ENCODE measurements at places on chromosomes 6 and 20.

DNA sequence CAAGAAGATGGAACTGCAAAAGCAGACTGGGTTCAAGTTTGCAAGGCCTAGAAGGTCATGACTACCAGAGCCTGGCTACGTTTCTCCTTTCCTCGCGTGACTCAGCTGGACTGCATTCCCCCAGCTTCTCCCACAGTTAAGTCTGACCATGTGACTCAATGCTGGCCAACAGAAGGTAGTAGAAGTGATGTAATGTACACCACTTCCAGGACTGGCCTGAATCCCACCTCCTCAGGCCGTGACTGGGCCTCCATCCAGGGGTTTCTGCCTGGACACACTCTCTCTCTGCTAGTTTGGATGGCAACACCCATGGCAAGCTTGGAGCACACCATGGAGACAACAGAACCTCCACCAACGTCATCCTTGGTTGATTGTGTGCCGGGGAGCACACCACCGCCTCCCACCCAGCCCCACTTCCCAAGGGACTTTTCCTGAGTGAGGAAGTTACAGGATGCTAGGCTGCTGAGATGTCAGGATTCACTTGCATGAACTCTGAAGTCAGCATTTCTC lies 112.0 kb upstream of the CDYL start:
- DNase-seq: no peak

- no peak for DNase-seq
These were observed 93.7 kb upstream of the SCGN start for GRCh38 chr6:25558155-25558817.

DNA sequence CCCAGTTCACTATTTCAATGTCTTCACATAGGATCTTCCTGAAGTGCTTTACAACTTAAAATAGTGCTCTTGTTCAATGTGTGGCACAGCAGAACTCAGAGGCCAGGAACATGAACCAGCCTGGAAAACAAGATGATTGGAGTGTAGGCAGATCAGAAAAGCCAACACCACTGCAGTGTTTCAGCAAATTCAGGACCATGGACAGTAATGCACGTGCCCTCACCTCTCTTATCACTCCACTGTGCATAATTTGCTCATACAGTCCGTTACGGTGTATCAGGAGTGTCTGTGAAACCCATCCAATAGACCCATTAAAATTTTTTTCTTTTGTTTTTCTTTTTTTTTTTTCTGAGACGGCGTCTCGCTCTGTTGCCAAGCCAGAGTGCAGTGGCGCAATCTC lies 27.6 kb upstream of the HACE1 start:
- DNase-seq: no peak

GRCh38 chr6:137697267-137697938 lies 169.7 kb upstream of the TNFAIP3 start:
- no peak for DNase-seq

DNA sequence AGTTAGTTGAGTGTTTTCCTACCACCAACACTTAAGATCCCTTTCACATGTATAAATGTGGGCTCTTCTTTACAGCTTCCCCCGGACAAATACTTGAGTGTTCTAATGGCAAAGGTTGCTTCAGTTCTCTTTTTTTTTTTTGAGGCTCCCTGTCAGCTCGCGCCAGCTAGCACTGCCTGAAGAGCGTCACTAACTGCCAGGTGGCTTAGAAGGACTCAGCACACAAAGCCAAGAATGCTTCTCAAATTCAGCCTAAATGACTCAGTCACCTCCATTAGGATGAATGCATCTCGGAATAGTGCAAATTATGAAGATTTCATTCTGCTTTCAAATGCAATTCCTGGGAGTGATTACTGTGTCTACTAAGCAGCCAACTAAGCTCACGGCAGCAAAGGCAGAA lies 150.7 kb upstream of the BTBD3 start:
- no peak for DNase-seq

DNA sequence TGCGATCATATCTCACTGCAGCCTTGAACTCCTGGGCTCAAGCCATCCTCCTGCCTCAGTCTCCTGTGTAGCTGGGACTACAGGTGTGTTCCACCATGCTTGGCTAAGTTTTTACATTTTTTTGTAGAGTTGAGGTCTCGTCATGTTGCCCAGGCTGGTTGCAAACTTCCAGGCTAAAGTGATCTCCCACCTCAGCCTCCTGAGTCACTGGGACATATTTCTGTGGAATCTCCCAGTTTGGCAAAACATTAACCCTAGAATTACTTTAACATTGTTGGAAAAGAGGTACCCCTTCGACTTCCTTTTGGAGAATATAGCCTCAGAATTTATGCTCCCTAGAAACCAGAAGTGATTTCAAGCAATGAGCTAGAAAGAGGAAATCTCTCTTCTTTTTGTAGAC lies 57.2 kb downstream of the SHLD1 start:
- DNase-seq: no peak

DNA sequence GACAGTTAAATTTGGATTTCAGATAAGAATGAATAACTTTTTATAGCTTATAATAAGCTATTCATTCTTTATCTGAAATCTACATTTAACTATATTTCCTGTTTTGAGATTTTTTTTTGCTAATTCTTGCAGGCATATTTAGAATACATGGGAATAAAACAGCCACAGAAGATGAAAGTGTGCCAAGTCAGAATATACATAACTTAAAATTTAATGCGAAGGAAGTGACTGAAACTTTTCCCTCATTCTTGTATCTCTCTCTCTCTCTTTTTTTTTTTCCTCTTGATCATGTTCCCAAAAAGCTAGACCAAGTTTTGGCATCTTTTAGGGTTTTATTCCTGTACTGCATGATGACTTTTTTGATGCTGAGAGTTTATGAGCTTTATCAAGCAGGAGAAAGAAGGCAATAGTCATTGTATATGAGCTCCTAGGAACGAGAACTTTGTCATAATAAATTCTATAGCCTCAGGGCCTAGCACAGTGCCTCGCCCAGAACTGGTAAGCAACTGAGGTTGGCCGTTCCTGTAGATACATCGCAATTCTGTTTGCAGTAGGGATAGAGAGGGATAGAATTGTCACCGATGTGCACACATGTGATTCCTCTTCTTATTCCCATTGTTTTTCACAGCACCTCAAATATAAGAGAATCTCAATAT lies 205.2 kb downstream of the MYLK4 start:
- no peak for DNase-seq

DNA sequence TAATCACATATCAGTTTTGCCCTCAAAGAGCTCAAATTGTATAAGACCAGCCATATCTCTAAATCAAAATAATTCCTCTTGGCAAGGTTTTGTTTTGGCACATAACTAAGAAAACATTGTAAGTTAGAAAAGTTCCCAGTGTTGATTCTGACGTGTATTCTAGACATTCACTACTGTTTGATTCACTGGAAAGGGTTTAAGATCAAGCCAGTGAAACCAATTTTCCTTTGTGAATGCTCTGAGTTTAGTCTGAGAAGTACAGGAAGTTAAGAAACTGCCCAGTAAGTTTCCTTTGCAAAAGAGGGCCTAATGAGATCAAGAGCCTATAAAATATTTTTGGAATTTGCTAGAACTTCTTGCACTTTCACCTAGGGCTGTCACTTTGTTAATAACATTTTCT lies 143.0 kb downstream of the FNDC1 start:
- no peak for DNase-seq

DNA sequence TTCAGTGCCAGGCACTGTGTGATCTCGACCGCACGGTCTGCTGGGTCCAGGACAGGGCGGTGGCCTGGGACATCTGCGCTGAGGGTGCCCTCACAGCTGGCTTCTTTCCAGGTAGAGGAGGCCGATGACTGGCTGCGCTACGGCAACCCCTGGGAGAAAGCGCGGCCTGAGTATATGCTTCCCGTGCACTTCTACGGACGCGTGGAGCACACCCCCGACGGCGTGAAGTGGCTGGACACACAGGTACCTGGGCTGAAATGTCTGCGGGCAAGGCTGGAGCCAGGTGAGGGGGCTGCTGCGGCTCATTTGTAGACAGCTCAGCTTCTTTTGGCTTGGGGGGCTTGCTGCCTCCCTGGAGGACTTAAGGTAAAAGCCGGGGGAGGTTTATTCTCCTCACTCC lies 26.6 kb downstream of the PYGB start:
- DNase-seq: no peak

DNA sequence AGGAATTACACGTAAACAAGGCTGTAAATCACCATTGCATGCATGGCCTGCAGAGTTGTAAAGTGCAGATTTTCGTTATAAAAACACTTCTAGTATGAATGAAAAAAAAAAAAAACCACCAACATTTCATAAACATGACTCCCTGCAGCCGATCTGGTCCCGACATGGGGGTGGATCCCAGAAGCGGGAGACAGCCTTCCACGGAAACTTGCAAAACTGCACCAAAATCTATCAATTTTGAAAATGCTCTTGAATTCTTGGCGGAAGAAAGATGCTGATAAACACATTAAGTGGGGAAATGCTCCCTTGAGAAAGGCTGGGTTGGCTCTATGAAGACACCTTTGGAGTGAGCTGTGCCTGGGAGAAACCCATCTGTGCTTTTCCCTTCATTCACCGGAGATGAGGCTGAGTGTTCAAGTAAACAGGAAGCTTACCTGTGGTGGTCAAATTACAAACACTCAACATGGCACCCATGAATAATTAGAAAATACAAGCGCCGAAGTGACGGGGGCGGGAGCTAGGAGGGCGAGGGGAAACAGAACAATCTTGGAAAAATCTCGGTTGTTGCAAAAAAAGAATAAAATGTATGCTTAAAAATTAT lies 845 bp upstream of the ANKRD60 start:
- no peak for DNase-seq

- no peak for DNase-seq
These were observed 362.7 kb downstream of the THBS2 start for GRCh38 chr6:168890981-168891365.

GRCh38 chr6:156545931-156546330 lies 231.2 kb upstream of the ARID1B start:
- DNase-seq: no peak

DNA sequence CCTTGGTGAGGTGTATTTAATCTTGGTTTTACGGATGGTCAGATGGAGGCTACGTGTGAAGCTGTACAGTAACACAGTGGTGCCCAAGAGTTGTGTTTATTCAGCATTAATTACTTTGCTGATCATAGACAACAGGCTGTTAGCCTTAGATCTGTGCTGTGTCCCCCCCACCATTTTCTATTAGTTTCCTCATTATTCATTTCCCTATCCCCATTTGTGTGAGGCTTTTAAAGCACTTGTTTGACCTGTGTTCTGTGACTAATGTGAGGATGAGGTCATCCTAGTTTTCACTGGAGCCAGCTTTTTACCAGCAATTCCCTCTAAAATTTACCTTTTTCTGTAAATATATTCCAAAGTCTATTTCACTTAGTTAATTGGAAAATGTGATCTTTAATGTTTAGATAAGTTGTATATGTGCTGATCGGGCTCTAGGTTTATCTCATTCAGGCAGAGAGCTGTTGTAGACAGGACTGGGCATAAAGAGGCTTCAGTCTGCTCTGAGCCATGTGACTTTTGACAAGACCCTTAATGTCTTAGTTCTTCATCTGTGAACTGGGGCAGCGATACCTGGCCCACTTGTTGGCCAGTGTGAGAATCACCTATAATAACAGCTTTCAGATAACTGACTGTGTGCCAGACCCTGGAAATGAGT lies 8.4 kb downstream of the MAPRE1 start:
- DNase-seq: no peak

DNA sequence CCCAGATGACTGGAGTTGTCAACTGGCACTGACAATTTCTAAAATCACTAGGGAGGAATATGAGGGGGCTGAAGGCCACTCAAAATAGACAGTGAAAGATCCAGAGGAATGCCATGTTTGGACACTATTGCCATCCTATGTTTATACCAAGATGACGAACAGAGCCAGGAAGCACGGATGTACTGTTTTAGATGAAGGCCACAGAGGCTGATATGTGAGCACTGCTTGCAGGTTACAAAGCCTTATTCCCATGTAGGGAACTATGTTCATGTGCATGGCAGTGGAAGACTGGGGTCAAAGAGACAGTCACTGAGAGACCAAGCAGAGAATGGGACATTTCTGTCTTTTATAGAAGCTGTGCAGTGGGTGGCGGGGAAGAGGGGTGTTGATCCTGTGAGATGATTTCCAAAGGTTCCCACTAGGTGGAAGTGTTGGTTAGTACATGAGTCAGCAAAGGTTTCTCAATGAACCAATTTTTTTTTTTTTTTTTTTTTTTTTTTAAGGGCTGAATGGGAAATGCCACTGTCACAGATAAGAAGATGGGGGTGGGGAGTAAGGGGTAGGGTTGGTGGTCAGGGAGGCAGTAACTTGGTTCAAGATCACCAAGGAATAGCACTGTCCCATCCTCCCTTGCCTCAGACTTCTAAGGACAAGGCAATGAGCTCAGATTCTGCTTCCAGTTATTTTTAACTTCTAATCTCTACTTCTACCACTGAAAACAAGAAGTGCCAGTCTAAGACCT lies 46.7 kb upstream of the MOCS1 start:
- DNase-seq: no peak

DNA sequence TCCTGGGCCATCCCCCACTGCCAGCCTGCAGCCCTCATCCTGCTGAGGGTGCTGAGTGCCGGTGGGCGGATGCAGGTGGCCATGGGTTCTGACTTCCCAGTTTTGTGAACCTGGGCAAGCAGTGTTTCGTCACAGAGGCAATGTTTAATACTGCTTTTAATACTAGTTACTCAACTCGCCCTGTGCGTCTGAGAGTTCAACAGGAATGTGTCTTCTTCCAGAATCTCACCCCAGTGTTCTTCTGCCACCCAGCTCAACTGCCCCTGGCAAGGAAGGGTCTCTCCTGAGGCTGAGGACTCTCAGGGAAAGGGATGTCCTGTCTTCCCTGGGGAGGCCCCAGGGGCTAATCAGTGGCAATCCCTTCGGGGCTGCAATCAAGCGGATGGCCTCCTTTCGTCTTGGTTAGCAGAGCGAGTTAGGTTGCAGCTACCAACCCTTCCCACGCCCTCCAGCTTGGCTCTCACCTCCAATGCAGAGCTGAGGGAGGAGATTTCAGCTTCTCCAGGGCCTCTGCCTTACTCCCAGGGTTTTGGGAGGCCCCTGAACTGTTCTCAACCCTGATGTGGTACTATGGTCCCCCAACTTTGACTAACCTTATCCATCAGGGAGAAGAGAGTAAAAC lies 2.0 kb downstream of the KCNK16 start:
- no peak for DNase-seq

GRCh38 chr6:1208876-1209275 lies 103.0 kb upstream of the FOXQ1 start:
- DNase-seq: no peak

DNA sequence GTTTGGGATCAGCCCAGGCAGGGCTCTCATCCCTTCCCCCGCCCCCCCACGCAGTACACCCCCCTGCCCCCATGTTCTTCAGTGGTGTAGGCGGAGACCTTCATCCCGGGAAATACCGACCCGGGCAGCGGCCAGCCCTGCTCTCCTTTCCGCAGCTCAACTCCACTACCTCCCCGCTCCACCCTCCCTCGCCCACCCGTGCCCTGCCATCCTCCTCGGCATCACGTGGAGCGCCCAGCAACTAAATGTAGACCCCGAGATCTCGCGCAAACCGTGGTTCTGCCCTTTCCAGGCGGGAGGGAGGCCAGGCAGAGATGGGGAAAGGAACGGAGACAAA lies 1932.2 kb upstream of the DEFB115 start:
- DNase-seq: no peak

- no peak for DNase-seq
These were observed 462.5 kb upstream of the AGPAT4 start for GRCh38 chr6:161736326-161736725.

GRCh38 chr6:17417817-17418216 lies 24.4 kb downstream of the CAP2 start:
- DNase-seq: no peak
